Stimulated activated CD8-positive, alpha-beta memory T cell treated with anti-CD3 and anti-CD28 coated beads, Interleukin-12 subunit alpha, Interleukin-12 subunit beta, amount 100 ng/mL, for 1 hour (primary cell): ENCODE measurements at places on chromosomes 5 and 9.

- no peak for DNase-seq
These were observed 19.9 kb downstream of the GDA start for GRCh38 chr9:72169178-72169577.

GRCh38 chr9:130292106-130292505, 26.5 kb downstream of the HMCN2 start:
- DNase-seq = no peak

DNA sequence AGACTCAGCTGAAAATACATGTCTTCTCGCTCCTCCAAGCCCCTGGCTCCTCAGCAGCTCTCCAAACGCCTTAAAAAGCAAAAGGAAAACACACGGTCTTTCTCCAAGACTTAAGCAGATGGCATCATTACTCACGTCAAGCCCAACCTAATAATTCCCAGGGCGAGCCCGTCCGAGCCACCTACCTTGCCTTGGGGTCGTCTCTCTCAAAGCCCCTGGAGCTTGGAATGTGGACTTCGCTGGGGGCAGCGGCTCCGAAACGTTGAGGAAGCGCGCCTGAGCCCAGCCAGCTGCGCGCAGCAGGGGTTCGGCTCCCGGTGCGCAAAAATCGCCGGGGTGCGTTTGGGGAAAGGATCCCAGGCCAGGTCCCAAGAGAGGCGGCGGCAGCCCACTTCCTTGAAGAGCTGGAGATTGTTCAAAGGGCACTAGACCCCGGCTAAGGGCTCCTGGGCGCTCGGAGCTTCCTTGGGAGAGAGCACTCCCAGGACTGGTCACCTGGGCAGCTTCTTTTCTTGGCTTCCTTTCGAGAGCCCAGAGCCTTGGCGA, 395 bp downstream of the DRD1 start:
- DNase-seq = no peak

DNA sequence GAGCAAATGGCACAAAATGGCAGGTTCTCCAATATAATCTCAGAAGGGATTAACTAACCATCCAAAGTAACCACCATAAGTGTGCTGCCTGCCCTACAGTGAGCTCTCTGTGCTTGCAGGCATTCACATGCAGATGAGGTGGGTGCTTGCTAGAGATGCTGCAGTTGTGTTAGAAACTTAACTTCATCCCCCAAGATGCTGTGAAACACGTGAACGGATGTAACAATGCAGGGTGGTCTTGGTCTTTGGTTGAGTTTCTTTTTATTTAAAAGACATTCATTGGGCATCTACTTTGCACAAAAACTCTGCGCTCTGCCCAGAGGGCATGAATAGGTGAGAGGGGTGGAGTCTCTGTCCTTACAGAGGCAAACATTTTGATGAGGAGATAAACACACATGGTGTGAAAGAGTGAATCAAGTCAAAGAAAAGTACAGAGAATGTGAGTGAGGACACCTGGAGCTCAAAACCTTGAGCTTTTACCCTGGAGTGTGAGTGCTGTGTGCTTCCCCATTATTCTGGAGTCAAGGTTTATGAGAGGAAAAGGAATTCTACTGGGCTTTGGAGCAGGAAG, 143.9 kb upstream of the DAP start:
- DNase-seq = no peak

DNA sequence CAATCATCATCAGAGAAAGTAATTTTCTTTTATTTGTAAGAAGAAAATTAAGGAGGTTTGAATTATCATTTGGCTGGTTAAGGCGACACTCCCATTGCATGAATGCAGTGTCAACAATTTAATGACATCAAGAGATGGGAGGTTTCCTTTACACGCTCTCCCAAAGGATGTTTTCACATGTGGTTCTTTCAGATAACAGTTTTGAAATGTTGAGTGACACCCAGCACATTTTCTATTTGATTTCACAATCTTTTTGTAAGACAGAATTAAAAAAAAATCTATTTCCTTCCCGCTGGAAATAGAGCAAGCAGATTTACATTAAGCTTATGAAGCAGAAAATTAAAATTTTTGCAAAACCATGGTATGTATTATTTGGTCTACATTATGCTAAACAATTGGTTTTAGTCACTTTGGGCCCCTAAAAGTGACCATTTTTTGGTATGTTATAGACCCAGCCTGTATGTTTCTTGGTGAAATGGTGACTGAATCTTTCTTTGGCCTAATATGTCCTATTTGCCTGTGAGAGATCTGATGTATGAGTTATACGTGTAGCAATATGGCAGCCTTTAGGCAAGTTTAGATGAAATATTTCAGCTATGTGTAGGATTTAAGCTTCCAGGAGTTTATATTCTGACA, 18.9 kb upstream of the ANKRD55 start:
- DNase-seq = no peak

GRCh38 chr5:36632363-36632664, 25.9 kb downstream of the SLC1A3 start:
- DNase-seq = no peak

DNA sequence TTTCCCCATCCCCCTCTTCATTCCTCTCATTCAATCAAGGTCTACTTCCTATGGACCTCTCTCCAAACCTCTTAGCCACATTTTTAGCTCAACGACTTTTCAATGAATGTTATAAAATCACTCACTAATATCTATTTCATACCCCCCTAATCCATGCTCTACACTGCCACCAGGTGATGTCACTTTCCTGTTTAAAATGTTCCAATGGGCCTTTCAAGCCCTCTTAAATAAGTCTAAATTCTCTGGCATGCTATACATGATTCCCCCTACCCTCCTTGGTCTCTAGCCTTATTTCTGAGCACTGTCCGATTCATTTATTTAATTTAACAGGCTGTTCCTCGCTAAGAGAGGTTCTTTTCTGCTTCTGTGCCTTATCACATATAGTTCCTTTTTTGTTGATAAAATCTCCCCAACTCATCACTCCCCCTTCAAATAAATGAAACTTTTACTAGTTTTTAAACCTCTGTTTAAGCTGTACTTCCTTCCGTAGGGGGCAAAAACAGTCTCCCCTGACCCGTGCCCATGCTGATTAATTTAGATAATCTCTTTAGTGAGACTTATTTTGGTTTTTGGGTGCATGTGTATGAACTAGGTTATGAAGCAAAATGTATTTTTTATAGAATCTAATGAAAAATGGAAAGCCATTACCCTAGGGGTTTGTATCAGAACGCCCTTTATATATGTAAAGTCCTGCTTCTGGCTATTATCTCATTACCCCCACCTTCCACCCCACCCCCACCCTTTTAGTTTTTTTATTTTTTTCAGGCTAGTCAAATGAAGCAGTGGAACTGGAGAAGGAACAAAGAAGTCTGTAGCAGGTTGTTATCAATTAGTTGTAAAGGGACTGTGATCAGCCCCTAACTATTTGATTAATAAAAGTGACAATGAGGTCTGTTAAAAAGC, 9.0 kb downstream of the ABHD17B start:
- no peak for DNase-seq

DNA sequence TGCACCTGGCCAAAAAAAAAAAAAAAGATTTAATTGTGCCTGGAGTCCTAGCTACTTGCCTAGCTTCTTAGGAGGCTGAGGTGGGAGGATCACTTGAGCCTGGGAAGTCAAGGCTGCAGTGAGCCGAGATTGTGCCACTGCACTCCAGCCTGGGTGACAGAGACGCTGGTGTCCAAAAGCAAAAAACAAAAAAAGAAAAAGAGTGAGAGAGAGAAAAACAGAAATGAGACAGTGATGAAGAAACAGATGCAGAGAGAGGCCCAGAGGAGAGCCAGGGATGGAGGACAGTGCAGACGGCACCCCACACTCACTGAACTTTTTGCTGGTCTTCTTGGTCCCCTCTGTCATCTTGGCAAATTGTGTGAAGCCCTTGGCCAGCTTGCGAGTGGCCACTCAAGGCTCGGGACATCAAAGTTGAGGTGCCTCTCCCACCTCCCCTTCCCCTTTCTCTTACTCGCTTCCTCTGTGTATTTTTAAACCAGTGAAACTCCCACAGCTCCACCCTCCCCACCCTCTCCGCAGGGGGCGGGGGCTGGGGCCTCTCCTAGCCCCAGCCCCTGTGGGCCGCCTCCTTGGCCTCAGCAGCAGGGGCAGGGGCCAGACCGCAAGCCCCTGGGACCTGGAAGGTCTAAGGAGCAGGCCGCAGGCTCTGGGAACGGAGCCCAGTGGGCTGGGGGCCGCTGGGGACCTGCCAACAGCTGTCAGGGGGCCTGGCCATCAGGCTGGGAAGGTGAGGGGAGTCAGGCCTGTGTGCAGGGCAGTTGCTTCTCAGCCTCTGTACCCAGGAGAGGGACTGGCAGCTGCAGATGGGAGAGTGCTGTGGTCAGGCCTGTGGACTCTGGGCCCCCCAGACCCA, at the start of gene SH2D3C:
Gene SH2D3C, minus strand, starts transcription at position 387 of the 856 bp plus-strand sequence. Its CDS starts 39 bp downstream, at position 348.
- DNase-seq = no peak

DNA sequence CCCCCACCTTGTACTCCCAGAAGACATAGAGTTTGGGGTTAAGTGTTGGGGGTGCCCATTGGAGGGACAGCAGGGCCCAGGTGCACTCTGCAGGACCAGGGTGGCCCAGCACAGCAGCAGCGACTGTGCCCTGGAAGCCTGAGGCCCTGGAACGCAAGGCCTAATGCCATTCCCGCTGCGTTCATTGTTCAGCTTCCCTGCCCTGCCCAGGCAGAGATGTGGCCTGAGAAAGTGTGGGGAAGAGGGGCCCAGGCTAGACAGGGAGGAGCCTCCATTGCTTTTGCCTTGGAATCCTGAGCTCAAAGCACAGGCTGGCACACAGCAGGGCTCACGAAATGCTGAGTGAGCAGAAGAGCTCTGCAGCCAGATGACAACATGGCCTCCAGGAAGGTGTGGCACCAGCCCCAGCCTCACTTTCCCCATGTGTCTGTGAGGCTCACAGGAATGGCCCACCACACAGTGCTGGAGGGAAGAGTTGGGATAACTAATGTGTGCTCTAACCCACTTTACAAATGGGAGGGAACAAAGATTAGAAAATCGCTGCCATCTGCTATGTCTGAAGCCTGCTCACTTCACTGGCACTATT, 19.4 kb downstream of the S1PR3 start:
- DNase-seq = no peak

DNA sequence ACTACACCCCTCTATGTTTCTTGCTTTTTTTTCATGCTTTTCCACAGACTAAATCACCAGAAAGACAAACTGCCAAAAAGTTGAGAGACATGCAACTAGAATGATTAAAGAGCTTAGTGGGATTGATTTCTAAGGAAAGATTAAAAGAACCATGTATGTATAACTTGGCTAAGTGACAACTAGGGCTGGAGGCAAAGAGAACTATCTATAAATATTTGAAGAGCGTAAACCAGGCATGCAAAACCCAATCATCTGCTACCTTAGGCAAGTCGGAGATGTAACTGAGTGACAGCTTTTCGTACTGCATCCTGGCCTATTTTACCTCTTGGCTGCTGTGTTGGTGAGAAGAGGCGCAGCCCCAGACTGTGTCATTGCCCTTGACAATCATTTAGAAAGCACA, 121.0 kb upstream of the TLX3 start:
- DNase-seq = no peak

- no peak for DNase-seq
These were observed 381.6 kb downstream of the EFNA5 start for GRCh38 chr5:107289030-107289714.

DNA sequence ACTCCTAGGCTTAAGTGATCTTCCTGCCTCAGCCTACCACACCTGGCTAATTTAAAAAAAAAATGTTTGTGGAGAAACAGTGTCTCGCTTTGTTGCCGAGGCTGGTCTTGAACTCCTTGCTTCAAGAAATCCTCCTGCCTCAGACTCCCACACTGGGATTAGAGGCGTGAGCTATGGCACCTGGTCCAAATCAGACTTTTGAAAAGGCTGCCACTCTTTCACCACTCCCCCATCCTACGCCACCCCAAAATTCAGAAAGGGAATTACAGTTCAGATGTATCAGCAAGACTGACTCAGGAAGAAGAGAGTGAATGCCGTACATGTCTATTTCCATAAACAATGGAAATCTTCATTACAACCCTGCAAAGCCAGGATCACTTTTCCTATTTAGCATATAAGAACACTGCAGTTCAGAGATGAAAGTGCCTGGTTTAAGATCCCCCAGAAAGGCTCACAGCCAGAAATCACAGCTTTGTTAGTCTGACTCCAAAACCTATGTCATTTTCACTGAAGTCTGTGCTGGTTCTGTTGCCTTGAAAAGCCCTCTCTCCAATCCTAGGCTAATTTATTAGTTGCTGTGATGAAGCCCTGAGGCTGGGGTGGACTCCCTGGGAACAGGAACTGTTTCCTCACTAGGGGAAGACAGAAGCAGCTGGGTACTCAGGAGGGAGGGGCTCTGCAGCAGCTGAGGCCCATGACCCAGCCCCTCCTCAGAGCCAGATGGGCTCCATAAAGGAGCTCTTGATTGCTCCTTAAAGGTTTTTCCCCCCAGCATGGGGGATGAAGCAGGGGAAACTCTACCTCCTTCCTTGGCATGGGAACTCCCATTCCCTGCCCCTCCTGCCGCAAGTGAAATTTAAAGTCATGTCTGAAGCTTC, 3.1 kb downstream of the FBLL1 start:
- no peak for DNase-seq
